ENCODE measurements at places on chromosomes 6 and 20.

GRCh38 chr6:45388328-45388727 is 10.6 kb upstream of the SUPT3H start:
- DNase-seq = no peak

GRCh38 chr6:118902726-118903125 is 8.8 kb downstream of the ASF1A start:
- no peak for DNase-seq

GRCh38 chr20:32495217-32495565 is 89.9 kb downstream of the NOL4L start:
- no peak for DNase-seq

- no peak for DNase-seq
Observed at GRCh38 chr6:147991961-147992360, 350.7 kb upstream of the SASH1 start.

DNA sequence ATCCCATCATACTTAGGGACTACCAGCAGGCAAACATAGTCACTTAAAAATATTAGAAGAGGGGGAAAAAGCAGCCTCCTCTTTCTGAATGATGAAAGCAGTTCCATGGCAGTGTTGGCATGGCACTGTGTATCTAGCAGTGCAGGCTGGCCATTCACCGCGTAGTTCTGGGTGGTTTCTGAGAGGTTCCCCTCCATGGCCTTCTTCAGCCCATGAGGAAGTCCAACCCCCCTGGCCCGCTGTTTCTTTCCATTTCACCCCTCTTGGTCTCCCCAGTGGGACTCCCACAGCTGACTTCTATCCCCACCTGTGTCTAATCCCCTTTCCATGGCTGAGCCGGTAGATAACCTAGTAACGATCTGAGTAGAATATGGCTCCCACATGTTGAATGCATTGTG is 17.0 kb downstream of the PPARD start:
- no peak for DNase-seq
